ENCODE measurements at places on chromosomes 4 and X. TPM values are rescaled to one million over a fixed set of nuclear protein-coding genes. Genes with fewer than 3 reads are reported as not detected.
A peak's percentile ranks its signal among the peaks of the same experiment; 100 is the strongest.

DNA sequence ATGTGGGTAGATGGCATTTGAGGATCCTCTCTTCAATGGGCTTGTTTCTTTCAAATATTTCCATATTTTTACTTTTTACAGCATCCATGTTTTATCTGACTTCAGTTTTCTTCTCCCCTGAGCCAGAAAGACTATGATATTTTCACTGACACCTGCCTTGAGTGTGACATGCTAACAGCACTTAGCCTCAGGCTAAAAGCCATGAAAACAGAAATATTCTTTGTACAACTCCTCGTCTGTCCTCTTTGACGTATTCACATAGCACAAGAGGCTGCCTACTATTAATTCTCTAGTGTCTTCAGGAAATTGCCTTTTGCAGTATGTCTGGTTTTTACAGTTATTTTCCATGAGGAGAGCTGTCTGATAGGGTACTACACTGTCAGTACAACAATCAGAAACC is 215.0 kb downstream of the MAD2L1 start:
- DNase-seq: no peak

GRCh38 chr4:181520790-181521189 is 722.4 kb upstream of the TENM3 start:
- DNase-seq: no peak

- DNase-seq: peak; percentile 93
These were observed 29.4 kb upstream of the RBMX start for GRCh38 chrX:136909706-136910564.

Gene SYTL5
- polyA plus RNA-seq: 7.3 TPM

Gene YTHDC1
- polyA plus RNA-seq: 220 TPM

Gene GPM6B
- 34.2 TPM for polyA plus RNA-seq

Gene DRD5
- polyA plus RNA-seq: not detected

GRCh38 chr4:84917086-84917821 is 49.2 kb downstream of the WDFY3 start:
- DNase-seq: no peak

DNA sequence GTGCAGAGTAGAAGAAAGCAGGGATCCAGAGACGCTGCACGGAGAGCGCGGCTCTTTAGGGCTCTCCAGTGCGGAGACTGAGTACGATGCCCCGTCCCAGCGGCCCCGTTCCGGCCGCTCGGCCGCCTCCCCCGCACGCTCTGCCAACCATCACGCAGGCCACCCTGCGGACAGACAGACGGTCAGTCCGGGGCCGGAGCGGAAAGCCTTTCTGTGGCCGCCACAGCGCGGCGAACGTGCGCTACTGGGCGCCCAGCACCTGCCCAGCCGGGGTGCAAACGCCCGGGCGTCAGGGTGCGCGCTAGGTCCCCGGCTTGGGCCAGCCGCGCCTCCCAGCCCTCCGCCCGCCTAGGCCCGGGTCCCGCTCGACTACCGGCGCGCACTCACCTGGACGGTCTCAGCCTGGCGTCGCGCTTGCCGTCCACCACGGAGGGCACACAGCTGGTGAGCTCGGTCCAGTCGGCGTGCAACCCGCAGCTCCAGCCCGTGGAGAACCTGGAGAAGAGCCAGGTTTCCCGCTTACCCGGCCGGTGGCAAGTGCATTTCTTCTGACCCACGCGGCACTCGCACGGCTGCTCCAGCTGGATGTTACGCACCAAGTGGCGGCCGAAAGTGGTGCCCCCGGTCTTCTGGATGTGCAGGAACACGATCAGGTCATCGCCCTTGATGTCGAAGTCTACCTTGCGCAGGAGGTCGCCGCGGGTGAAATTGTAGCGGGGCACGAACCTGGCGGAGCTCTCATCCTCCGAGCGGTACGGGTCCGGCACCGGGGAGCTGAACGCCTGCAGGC is 1.8 kb downstream of the HS6ST2 start:
- DNase-seq: no peak

DNA sequence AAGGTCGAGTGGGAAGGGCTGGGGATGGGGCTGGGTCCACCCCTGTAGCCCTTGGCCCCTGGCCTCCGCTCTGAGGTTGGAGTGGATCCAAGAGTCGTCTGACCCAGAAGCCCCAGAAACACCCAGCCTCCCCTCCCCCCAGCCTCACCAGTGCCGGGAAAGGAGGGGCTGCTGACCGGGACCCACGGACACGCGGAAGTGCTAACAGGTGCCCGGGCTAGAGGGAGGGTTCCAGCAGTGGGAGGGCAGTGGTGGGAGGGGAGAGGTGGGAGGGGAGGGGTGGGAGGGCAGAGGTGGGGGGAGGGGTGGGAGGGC is 131.8 kb upstream of the NKX1-1 start:
- no peak for DNase-seq

GRCh38 chr4:113469023-113469390 is 292.5 kb downstream of the CAMK2D start:
- DNase-seq: no peak

- DNase-seq: no peak
These were observed 83.4 kb downstream of the TMEM164 start for GRCh38 chrX:110086162-110086915.

Gene SMC1A
- polyA plus RNA-seq: 79.0 TPM

DNA sequence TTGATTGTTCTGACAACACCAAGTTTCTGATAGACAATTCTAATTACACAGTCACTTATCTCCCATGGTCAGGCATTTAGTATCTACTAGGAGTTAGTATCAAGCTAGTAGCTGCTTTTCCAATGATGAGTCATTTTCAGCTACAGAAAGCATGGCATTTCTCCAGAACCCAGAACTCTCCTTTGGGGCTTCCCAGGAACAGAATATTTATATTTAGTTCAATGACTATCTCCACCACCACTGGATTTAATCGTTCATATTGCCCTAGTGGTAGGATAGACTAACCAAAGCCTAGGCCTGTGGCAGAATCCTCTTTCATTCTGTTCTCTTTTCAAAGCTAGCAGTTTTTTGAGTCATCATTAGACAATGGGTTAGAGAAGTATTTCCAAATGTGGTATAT is 569.4 kb downstream of the GABRG1 start:
- DNase-seq: no peak

Data from right lung (tissue), 10 donors.